ENCODE measurements at places on chromosomes 6 and 20.

GRCh38 chr20:35743693-35744491 lies 1.8 kb upstream of the RBM39 start:
- DNase-seq = no peak

DNA sequence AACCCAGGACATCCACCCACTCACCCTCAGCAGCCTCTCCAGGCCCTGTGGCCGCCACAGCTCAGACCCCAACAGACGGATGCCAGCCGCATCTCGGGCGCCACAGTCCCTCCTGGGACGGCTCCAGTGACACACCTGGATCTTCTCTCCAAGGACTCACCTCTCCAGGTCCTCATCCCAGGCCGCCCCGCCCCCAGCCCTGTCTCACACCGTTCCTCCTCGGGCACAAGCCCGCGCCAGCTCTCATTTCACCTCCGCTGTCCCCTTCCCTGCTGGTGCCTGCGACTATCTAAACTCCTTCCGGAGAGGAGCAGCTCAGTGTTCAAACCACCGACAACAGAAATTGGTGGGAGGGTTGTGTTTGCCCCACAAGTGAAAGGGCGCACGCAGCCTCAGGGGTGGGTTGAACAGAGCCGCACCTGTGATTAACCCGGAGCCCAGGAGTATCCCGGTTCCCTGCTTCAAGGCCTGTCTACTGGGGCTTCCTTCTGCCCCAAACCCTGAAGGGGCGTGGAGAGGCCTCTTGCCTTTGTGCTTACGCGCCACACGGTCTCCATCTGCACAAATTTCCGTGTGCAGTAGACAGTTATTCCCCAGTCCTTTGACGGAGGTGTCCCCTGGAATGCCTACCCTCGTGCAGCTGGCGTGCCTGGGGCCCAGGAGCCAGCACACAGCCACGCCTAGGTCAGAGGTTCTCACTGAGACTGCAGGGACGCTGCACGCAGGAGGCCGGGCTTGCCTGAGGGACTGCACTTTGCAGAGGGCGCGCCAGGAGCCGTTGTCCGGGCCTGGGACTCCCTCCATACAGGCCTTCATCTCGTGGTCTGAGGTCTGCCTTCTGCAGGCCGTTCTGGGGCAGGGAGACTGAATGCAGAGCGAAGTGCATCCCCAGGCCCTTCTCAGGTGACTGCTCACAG lies 232.7 kb downstream of the DLL1 start:
- DNase-seq = no peak

- no peak for DNase-seq
Measured at GRCh38 chr6:27866357-27867050, 45.7 kb downstream of the OR2B2 start.

DNA sequence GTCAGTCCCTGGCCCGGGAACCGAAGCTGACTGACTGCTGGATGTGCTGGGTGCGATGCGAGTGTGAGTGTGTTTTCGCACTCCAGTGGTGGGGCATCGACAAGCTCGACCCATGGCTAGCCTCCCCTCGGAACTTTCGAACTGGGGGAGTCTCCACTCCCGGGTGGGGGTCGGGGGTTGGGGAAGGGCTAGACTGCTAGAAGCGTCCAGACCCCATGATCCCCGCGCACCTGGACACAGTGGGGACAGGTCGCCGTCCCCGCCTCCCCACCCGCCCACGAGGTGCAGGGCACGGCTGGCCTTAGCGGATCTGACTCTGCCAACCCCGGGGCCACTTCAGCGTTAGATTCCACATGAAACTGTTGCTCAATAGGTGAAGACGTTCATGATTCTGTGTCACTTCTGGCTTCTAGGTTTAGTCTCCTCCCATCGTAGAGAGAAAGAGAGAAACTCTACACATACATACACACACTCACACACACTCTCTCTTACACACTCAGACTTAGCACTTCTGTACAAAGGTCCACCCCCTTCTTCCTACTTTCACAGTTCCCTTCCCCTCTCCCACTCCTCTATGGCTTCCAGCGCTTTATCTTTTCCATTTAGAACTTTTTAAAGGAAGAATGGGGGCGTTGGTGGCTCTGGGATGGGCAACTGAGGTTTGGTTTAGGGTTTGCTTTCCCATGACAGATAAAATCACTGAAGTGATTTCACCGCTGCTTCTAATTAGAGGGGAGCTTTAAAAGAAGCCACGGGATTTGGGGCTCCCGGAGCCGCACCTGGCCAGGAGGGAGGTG lies 5.1 kb upstream of the TFAP2A start:
- no peak for DNase-seq

- no peak for DNase-seq
Measured at GRCh38 chr6:42968126-42968701, 7.7 kb downstream of the GNMT start.

- DNase-seq = peak; percentile 41
Measured at GRCh38 chr6:18211338-18211737, 53.0 kb downstream of the DEK start.

- DNase-seq = no peak
Measured at GRCh38 chr6:155894758-155895157, 439.1 kb upstream of the NOX3 start.

GRCh38 chr6:8335381-8335780 lies 100.0 kb downstream of the SLC35B3 start:
- no peak for DNase-seq

- no peak for DNase-seq
Measured at GRCh38 chr20:17925141-17925939, 43.3 kb downstream of the SNX5 start.

GRCh38 chr20:38685853-38686473 lies 38.3 kb upstream of the SLC32A1 start:
- no peak for DNase-seq

DNA sequence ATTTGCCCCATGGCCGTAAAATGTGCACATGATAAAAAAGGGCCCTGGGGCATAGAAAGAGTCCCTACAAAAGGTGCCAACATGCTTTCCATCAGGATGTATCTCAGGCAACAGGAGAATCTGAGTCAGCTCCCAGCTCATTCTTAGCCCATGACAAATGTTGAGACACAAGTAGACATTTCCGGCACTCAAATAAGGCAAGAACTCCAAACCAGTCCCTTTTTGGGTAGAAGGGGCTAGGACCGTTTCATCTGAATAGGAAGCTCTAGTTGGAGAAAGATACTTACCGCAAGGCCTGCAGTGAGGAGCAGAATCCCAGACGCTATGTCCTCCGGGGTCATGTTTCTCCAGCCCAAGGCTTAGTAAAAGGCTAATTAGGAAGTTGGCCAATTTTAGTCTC lies 261.0 kb upstream of the RIN2 start:
- DNase-seq = no peak

DNA sequence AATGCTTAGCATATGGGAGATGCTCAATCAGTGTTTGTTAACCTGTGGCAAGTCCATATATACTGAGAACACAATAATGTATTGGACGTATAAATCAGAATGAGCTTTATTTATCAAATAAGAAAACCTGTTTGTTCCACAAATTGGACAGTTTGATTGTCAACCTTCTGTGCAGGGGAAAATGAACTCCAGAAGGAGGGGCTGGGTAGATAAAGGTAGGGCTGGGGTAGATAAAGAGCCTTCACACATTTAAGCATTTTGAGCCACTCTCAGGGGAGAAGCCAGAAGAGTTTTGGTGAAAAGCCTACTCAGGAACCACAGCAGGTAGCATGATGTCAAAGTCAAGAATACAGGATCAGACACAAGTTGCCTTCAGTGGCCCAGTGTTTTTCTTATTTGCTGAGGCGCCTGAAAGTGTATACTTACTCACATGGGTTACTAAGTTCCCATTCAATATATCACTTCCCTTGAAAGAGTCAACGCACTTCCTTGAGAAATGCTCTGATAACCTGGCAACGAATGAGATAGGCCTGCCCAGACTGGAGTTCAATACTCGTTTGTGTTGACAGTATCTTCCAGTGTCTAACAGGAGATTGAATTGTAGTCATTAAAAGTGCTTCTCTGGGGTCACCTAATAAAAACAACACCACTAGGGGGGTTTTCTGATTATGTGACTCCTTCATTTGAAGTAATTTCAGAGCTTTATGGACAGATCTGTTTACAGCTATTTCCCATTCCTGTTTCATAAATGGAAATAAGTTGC lies 263.9 kb upstream of the CITED2 start:
- no peak for DNase-seq

- no peak for DNase-seq
Measured at GRCh38 chr20:44501448-44501847, 20.4 kb downstream of the SERINC3 start.

DNA sequence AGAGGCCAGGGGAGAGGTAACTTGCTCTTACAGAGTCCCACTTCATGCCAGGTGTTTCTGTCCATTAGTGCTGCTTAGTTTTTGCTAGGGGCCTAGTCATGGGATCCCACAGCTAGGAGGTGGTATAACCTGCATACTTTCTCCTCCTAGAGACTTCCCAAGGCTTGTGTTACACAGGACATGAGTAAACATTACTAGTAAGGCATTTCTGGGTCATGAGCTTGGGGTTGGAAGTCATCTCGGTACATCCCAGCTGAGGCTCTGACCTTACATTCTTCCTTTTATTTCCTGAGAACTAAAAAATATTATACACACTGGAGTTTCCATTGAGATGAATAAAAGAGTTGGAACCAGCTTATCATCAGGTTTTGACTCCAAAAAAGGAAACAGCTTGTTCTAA lies 20.9 kb upstream of the PNPLA1 start:
- no peak for DNase-seq

GRCh38 chr20:13234961-13235360 lies 13.9 kb downstream of the ISM1 start:
- no peak for DNase-seq

GRCh38 chr6:119224095-119224701 lies 125.4 kb downstream of the MAN1A1 start:
- DNase-seq = no peak

DNA sequence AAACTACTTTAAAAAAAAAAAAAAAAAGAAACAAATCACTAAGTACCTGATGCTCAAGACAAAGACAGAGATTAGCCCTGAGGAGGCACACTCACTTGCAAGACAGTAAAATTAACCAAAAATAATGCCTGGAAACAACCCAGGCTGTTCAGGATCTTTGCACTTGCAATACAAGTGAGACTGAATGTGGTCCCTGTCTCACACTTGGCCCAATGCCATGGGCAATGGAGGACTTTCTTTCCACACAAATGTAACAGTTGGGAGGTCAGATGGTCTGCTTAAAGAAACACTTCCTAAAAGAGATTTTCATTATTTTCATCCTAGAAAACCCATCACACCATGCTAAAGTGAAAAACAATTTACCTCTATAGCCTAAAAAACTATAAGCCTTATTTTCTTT lies 16.2 kb downstream of the STAU1 start:
- DNase-seq = no peak

- no peak for DNase-seq
Measured at GRCh38 chr6:154849475-154849874, 116.3 kb downstream of the SCAF8 start.

- no peak for DNase-seq
Measured at GRCh38 chr6:161111261-161111660, 119.7 kb downstream of the MAP3K4 start.

DNA sequence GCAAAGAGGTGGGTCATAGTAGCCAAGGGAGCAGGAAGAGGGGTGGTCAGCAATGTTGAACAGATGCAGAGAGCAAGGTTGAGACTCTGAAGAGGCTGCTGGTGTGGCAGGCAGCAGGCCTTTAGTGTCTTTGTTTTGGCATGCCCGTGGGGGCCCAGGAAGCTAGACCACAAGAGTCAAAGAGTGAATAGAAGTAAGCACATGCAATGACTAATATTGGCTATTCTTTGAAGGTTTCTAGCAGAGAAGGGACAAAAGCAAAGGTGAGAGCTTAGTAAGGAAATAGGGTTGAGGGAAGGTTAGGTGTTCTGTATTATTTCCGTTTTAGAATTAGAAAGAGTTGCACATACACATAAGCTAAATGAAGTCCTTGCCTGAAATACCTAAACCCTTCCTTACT lies 18.8 kb downstream of the TDRD6 start:
- no peak for DNase-seq

GRCh38 chr20:19661717-19662636 lies 96.1 kb upstream of the RIN2 start:
- peak; percentile 45 for DNase-seq

DNA sequence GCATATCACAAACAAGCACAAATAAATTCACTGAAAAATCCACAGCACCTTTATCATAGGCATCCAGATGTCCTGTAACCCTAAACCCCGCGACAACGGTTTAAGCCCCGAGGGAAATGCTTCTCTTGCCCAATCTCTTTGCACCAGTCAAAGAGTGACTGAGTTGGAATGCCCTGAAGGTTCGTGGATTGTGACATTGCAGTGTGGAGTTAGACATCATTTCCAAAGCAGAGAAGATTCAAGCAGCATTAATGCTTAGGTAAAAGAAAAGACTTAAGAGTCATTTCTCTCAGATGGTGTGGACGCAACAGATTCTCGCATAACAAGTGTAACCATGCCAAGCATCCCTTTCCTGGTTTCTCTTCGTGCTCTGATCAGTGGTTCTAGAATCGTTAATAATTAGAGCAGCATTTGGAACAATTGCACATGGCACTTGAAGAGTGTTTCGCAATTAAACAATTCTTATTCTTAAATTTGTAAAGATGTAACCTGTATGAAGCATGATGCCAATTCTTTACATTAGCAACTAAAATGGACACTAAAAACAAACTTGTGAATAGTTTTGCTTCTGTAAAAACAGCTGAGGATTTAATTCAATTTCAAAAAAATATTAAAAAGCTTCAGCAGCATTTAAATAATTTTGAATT lies 121.6 kb downstream of the HIVEP2 start:
- no peak for DNase-seq

GRCh38 chr20:4082406-4083097 lies 67.2 kb upstream of the RNF24 start:
- DNase-seq = peak; percentile 57

DNA sequence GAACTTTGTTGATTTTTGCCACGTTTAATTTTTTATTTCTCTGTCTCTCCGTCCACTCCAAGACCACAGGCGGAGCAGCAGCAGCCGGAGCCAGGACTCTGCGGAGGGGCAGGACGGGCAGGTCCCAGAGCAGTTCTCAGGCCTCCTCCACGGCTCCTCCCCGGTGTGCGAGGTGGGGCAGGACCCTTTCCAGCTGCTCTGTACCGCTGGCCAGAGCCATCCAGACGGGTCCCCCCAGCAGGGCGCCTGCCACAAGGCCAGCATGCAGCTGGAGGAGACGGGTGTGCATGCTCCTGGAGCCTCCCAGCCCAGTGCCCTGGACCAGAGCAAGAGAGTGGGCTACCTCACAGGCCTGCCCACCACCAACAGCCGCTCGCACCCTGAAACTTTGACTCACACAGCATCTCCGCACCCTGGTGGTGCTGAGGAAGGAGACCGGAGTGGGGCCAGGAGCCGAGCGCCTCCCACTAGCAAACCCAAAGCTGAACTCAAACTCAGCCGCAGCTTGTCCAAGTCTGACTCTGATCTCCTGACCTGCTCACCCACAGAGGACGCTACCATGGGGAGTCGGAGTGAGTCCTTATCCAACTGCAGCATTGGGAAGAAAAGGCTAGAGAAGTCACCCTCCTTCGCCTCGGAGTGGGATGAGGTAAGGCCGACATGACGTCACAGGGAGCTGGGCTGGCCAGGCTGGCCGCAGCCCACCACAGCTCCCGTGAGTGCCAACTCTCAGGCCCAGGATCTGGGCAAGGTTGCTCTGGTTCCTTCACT lies 123.5 kb downstream of the TCP11 start:
- no peak for DNase-seq

DNA sequence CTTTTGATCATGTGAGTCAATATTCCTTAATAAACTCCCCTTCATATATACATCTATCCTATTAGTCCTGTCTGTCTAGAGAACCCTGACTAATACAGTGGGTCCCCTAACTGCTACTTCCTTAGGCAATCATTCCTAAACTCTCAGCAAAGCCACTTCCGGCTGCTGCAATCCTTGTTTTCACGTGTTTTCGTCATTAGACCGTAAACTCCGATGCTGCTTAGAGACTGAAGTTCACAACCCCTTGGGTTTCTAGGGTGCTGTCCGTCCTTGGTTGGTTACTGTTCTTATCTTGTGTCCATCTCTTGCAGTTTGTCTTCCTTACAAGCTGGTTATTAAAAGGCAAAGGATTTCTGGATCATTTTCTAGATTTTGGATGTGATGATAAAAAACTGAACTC lies 106.4 kb downstream of the GMPR start:
- no peak for DNase-seq
